GM12891 (cell line): ENCODE measurements at places on chromosomes 1 and 21.

DNA sequence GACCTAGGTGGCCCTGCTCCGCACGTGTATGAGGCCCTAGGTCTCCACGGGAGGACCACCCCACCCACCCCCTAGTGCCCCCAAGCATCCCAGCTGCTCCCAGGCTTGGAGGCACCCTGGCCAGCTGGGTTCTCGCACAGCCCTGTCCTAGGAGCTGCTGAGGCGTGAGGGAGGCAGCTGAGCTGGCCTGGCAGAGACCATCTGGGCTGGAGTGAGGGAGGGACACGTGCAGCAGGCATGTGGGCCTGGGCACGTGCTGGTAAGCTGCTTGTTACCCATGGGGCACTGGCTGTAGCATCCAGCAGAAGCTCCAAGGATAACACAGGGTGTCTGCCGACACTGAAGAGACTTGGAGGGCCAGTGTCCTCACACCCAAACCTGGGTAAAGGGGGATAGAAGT, 10.1 kb downstream of the SLC6A9 start:
- DNase-seq = no peak

DNA sequence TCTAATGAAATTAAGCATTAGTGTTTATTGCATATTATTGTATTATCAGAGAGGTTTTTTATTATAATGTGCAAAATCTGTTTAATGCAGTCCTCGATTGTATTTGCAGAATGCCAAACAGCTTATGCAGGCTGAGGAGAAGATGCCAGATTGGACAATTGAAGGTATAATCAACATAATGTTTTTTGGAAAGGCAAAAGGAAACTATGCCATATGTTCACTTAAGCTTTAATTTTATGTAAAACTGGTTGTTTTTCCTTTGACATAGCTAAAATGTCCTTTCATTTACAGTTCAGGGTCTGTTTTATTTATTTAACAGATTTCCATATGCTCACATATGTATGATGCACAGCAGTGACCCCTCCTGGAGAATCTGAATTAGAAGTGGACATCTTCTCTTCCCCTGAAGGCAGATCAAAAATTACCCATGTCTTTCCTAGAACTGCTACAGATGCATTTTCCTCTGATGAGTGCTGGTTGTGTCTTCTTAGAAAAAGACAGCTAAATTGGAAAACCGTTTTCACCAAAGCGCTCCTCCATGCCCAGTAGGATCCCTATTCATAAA, 143.5 kb upstream of the USH2A start:
- DNase-seq = no peak

DNA sequence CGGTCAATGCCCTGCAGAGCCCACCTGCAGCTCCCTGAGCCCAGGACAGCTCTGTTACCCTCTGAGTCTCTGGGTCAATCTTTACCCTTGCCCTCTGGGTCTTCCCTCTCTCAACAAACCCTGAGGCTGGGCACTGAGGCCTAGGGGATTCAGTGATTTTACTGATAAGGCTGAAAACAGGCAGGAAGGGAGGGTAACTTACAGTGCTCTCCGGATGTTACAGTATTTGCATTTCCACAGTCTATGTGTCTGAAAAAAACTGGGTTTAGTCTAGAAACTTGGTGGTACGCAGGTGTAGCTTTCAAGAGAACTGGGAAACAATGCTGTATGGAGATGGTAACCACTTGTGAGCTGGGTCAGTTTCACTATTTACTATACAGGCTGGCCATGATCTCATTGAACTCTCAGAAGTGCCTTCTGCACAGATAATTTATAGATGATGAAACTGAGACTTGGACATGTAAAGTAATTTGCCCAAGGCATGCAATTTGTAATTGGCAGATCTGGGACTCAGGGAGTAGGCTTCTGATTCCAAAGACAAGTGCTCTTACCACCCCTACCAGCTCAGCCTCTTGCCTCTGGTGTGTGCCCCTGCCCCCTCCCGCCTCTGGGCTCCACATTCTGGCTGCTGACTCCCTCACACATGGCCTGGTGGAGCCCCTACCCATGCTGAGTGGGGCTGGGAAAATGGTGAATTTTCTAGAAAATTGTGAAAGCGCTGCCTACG, 48.8 kb downstream of the TENT5C start:
- DNase-seq = no peak

- DNase-seq = no peak
Measured at GRCh38 chr1:38235705-38236104, 189.1 kb upstream of the POU3F1 start.

DNA sequence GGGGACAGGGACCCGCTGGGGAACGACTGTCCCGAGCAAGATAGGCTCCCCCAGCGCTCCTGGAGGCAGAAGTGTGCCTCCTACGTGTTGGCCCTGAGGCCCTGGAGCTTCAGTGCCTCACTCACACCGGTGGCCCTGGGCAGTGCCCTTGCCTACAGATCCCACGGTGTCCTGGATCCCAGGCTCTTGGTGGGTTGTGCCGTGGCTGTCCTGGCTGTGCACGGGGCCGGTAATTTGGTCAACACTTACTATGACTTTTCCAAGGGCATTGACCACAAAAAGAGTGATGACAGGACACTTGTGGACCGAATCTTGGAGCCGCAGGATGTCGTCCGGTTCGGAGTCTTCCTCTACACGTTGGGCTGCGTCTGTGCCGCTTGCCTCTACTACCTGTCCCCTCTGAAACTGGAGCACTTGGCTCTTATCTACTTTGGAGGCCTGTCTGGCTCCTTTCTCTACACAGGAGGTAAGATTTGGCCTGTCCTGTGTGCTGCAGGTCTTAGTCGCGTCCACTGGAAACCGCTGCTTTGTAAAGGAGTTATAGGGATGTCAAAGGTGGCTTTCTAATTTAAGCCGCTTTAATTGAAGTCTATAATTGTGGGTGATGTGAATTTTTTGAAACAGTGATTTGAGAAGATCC, 717 bp downstream of the UBIAD1 start:
- no peak for DNase-seq

DNA sequence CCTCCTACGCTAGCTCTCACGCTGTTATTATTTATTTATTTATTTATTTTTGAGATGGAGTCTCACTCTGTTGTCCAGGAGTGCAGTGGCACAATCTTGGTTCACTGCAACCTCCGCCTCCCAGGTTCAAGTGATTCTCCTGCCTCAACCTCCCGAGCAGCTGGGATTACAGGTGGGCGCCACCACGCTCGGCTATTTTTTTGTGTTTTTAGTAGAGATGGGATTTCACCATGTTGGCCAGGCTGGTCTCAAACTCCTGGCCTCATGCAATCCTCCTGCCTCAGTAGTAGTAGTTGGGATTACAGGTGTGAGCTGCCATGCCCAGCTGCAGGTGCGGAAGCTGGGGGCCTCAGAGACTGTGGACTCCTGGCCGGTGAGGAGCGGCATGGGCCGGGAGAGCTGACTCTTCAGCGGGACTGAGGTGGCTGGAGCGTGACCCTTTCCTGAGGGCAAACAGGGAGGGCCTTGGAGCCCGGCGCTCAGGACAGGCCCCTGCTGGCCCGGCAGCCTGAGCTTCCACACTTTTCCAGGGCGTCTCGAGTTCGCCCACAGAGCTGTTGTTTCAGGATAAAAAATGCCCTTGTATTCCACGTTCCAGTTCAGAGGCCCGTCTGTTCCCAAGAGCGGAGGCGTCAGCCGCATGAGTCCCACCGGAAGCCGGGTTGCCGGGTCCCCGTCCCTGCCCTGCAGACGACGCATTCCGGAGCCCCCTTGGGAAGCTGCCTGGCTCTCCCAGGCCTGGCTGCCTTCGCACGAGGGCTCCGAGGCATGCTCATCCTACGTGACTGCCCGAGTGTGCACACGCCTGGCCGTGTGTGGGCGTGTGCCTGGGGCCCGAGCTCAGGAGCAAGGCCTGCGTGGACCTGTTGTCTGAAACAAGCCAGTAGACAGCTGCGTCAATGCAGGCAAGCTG, 126.2 kb downstream of the SIK1 start:
- no peak for DNase-seq

GRCh38 chr1:234512451-234512861, 33.5 kb upstream of the TARBP1 start:
- no peak for DNase-seq

- no peak for DNase-seq
Measured at GRCh38 chr1:153773096-153773921, 1.9 kb upstream of the SLC27A3 start.

DNA sequence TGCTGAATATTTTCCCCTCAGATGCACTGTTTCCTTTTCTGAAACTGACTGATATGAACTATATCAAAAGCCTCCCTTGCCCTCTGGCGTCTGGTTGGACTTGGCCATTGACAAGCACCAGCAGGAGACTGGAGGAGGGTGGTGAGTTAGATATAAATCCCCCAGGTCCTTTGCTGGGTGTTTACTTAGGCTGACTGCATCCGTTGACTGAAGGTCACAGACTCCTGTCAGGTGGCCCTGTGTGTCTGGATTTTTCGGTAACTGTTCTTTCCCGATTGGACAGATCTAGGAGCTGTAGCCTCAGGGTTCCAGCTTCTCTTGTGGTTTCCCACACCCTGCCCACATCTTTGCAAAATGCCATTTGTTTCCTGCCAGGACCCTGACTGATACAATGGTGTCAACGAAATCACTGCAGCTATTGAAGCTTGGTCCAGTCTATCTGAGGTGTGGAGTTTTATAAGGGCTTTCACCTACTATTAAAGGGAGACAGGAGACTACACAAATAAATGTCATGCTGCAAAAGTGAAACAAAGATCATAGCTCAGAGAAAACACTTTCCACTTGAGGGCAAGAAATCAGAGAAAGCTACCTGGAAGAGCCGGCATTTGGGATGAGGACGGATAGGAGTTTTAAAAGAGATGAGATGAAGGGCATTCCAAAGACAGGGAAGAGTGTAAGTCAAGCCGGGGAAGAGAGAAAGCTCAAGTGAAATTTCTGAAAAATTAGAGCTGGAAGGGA, 1.5 kb upstream of the MAGI3 start:
- DNase-seq = no peak

GRCh38 chr21:42705746-42706374, 52.4 kb downstream of the PDE9A start:
- no peak for DNase-seq

GRCh38 chr1:94067196-94067595, 53.8 kb downstream of the ABCA4 start:
- DNase-seq = no peak

- DNase-seq = no peak
Measured at GRCh38 chr1:24940231-24940630, 10.2 kb upstream of the RUNX3 start.

DNA sequence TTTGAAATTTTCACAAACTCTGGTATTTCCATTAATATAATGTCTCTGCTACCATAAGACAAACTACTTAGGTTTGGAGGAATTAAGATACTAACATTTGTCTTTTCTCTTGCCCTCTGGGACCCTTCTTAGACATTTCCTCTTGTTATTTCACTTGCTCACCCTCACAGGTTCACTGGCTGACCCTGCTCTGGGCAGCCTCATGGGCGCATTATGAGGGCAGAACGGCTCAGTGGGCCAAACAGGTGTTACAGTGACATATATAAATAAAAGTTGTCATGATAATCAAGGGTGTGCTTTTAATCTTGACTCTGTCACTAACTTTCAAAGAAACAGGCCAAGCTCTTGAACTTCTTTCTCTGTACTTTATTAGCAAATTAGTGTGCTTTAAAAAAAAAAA, 46.5 kb downstream of the ZNHIT6 start:
- no peak for DNase-seq

DNA sequence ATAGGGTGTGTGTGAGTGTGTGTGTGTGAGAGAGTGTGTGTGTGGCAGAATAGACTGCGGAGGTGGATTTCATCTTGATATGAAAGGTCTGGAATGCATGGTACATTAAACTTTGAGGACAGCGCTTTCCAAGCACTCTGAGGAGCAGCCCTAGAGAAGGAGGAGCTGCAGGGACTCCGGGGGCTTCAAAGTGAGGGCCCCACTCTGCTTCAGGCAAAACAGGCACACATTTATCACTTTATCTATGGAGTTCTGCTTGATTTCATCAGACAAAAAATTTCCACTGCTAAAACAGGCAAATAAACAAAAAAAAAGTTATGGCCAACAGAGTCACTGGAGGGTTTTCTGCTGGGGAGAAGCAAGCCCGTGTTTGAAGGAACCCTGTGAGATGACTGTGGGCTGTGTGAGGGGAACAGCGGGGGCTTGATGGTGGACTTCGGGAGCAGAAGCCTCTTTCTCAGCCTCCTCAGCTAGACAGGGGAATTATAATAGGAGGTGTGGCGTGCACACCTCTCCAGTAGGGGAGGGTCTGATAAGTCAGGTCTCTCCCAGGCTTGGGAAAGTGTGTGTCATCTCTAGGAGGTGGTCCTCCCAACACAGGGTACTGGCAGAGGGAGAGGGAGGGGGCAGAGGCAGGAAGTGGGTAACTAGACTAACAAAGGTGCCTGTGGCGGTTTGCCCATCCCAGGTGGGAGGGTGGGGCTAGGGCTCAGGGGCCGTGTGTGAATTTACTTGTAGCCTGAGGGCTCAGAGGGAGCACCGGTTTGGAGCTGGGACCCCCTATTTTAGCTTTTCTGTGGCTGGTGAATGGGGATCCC, 18.3 kb upstream of the HDAC1 start:
- DNase-seq = no peak

- no peak for DNase-seq
Measured at GRCh38 chr1:88802950-88803349, 88.4 kb downstream of the GTF2B start.

DNA sequence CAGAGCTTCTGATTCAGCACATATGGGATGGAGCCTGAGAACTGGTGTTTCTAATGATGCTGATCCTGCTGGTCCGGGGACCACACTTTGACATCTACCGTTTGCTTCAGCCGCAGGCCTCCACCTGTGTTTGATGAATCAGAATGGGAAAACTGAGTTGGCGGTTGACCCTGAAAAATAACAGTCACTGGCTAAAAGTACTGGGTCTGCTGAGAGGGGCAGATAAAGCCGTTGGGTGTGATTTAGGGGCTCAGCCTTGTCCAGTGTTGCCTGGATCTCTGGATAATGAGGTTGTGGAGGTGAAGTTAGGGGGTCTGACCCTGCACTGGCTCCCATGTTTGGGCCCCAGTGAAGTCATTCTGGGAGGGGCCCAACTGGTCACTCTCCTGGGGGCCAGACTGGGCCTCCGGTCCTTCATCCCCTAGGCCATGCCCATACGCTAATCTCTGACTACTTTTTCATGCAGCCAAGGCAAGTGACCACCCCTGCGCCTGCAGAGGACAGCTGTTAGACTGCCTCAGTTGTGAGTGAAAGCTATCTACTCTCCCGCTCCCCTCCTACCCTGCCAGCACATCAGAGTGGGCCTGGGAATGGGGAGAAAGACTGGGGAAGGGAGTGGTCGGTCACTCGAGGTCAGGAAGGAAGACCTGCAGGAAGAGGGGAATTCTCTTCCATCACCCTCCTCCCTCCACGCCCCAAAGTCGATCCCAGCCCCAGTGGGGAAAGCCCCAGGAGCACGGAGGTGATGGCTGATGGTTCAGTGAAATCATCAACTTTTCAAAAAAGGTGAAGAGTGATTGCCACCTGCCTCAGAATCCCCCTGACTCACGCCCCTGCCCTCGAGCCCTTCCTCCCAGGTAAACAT, 27.7 kb downstream of the VASH2 start:
- no peak for DNase-seq

DNA sequence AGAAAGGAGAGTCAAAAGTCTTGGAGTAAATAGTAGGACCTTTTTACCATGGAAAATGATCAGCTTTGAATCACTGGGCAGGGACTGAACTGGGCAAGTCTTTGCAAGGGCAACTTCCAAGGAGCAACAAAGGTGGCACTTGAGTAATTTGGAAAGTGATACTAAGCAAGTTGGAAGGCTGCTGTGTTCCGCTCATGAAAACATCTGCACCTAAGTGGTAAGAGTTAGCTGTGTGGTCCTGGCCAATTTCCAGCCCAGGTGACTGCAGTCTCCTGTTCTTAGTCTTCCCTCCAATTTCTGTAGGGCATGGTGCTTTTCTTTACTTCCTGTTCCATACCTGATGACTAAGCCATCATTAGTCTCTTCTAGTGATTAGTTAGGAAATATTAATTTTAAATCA, 35.5 kb upstream of the PRDM2 start:
- no peak for DNase-seq

GRCh38 chr1:184150776-184151531, 99.4 kb downstream of the TSEN15 start:
- DNase-seq = no peak
